ENCODE measurements at places on chromosomes 2 and 18. TPM values are rescaled to one million over a fixed set of nuclear protein-coding genes. Genes with fewer than 3 reads are reported as not detected.

The CFAP221 gene
- polyA plus RNA-seq: not detected

The RFTN2 gene
- polyA plus RNA-seq: 3.6 TPM

The RETSAT gene
- 112 TPM for polyA plus RNA-seq

The FEV gene
- not detected for polyA plus RNA-seq

The FAM161A gene
- polyA plus RNA-seq: 0.46 TPM

The SLC35F5 gene
- 13.8 TPM for polyA plus RNA-seq

The NEUROD1 gene
- 2.3 TPM for polyA plus RNA-seq

GRCh38 chr2:190802129-190802528 is 78.5 kb upstream of the GLS start:
- DNase-seq: no peak

GRCh38 chr2:49988276-49988675 is 834.0 kb upstream of the FSHR start:
- no peak for DNase-seq

DNA sequence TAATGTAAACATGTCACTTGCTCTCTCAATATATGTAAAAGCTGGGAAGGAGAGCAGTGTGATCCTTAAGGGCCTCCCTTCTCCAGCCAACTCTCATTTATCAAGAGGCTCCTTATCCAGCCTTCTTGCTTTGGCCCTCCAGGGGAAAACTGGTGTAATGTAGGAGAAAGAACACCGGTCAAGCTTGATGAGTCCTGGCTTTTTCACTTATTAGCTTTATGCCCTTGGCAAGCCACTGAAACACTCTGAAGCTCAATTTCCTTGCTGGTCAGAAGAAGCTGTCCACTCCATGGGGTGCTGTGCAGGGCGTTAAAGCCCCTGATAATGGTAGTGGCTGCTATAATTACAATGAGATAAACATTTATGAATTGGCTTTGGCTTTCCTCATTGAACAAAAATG is 251.2 kb upstream of the RBBP8 start:
- DNase-seq: no peak

DNA sequence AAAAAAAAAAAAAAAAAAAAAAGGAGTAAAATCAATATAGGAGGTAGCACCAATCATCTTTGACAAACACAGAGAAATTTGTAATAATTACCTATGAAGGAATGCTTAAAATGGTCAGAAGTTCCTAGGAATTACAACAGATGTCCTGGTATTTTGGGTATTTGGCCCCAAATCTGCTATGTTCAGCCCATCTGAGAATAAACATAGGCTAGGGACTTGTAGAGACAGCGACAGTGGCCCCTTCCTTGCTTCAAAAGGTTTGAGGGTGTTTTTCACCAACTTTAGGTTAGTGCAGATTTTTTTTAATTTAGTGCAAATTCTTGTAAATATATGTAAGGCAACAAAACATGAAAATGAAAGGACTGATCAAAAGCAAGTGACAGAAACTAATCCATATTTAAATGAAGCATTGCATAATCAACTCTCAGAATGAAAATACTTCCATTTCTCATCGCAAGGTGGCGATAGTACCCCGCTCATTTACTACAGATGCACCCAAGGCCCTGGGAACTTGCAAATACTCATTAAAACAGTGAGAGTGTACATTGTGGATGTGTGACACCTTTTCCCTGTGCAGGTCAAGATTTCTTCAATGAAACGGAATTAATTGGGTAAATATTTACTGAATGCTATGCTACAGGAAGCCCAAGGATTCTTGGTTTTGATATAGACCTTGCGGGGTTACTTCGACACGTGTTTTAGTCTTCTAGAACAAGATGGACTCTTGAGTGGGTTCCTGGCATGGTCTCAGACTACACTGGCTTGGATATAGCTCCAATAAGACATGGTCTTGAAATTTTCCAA is 44.6 kb downstream of the FAM124B start:
- DNase-seq: no peak

DNA sequence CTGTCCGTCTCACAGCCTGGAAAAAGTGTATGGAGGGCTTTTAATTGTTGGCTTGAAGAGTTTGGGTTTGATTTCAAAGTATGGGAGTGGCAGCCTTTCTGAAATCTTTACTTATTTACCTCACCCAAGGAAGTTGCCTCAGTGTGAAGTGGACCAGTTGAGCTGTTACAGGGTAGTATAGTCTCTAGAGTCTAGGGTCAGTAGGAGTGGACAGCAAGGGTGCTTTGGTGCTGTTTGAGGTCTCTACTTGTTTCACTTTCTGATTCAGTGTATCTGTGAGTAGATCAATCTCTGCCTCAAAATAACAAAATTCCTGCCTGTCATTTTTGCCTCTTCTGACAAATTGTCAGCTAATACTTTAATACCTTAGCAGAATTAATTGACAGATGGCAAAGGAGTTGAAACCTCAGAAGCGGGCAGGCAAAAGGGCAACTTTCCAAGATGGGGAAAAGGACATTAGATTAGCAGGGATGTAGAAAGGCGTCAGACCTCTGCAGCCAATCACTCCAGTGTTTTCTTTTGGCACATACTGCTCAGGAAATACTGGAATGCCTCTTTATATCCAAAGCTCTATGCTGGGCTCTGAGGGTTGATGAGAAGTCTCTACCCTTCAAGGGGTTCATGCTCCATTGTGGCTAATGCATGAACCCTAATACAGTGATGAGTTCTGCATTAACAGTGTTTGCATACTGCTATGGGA is 5.9 kb downstream of the RIOK3 start:
- no peak for DNase-seq

DNA sequence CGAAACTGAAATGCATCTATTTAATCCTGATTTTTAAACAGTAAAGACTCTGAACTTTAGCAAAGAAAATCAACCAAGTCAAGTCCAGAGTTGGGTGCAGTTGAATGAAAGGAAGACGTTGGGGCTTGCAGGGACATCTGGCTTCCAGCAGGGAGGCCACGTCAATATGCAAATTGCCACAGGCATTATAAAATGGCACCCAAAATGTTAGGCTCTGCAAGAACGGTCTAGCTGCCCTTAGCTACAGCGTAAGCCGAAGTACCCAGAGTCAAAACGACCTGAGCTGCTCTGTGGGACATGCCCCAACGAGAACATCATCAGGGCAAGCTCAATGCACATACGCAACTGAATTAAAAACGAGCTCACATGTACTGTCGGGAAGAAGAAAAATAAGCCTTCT is 30.7 kb downstream of the DOCK10 start:
- DNase-seq: no peak

DNA sequence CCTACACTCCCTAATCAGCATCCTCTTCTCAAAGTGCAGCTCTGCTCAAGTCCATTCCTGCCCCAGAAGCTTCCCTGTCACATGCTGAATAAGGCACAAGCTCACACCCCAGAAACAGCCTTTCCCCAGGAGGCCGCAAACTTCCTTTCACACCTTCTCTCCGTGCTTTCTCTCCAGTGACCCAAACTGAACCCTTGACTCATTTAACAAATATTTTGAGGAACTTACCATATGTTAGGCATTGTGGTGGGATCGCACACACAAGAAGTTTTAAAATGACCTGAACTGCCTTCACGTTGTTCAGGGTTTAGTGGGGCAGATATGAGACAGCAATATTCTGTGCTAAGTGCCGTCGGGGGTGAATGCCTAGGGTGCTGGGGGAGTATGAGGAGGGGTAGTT is 161.3 kb downstream of the INSIG2 start:
- DNase-seq: no peak

DNA sequence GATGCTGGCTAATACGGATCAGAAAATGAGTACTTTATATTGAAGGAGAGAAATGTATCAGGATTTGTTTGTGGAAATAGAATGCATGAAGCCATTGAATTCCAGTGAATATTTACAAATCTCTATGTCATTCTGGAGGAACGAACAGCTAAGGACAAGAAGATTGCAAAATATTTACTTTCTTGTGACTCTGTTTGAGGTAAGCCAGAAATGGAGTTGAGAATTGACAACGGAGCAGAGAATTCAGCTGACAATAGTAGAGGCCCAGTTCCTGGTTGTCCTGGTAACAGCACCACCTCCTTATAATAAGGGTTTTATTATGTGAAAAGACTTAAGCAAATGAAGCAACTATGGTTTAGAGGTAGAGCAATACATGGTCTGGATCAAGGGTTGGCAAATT is 349.2 kb downstream of the ADCYAP1 start:
- DNase-seq: no peak

GRCh38 chr2:60472041-60472440 is 81.4 kb downstream of the BCL11A start:
- DNase-seq: no peak

GRCh38 chr2:189024901-189025618 is 50.9 kb downstream of the COL3A1 start:
- no peak for DNase-seq

DNA sequence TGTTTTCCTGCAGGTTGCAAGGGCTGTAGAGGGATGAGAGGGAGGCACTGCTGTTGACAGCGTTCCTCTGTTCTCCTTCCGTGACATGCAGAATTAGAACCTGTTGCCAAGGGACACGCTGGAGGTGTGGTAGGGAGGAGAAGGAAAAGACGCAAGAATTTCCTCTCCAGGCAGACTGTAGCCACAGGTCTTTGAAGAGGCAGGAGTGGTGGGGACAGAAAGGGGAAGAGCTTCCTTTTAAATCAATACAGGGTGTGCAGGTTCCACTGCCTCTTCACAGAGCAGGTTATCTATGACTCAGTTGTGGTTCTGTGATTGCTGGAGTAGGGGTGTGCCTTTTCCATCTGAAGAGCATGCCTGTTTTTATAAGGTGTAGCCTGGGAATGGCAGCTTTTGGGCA is 133.0 kb downstream of the WDSUB1 start:
- no peak for DNase-seq

DNA sequence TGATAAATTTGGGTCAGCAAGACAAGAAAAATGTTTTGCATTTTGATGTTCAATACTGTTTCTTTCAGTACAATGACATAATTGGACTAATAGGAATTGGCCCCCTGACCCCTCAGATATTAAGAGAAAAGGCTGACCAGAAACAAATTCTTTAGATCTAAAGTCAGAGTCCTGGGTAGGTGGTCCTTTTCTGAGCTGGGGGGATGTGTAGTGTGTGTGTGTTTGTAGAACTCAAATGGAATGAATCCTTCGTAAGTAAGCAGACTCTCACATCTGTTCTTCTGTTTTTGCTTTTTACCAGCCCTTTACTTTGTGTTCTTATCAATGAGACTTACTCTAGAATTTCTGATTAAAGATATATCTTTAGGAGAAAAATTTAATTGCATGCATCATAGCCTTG is 327.7 kb downstream of the TGIF1 start:
- no peak for DNase-seq

- no peak for DNase-seq
These were observed 75.9 kb downstream of the INHBB start for GRCh38 chr2:120421830-120422175.

DNA sequence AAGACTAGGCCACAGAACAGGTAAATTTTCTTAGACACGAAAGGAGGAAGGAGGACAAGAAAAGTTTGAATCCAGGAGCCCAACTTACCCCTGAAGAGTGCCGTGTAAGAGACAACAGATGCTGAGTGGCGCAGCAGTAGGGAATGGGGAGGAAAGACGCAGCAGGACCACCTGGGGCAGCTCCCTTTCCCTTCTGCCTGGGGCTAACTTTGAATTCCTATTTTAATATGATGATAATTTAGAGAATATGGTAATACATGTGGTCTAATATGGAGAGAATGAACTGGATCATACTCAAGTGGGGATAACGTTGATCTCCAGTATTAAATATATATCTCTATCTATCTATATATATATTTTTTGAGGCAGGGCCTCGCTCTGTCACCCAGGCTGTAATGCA is 69.3 kb downstream of the CLIP4 start:
- no peak for DNase-seq

GRCh38 chr2:147033044-147033443 is 811.8 kb upstream of the ACVR2A start:
- no peak for DNase-seq

DNA sequence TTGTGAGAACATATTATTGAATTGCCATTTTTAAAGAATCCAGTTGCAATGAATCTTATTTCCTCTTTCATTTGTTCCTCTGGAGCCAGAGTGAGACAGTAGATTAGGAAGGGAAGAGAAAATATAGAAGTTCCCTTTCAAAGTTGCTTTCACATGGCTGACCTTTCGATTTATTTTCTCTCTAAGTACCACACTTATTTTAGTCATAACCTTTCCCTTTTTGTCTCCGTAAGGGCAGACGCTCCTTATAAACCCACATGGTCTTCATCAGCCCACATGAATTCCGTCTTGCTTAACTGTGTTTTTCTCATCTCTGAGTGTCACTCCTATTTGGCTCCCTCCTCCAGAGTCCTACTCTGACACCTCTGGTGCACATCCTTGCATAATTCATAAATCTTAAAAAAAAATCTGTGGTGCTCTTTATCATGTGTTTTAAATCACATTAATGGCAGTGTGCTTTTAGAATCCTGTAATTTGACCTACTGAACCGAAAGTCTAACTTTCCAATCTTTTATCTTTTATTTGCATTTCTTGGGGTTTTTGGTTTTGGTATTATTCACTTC is 38.5 kb upstream of the ZNF396 start:
- no peak for DNase-seq

DNA sequence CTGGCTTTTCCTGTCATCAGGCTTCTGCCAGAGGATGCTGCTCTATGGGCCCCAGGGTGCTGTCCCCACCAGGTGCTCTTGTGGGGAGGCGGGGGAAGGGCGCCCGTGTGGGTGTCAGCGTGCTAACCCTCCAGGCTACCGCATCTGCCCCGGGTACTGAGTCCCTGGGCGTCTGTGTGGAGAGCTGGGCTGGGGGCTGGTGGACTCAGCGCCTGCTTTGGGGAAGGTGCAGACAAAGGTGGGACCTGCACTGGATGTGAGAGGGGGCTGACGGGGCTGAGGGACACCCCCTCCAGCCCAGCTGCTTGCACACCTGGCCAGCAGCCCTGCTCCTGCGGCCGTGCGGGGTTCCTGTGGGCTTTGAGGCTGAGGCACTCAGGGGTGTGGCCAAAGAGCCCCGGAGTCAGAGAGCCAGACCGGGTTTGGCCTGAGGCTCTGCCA is 120.7 kb upstream of the PXDN start:
- no peak for DNase-seq

DNA sequence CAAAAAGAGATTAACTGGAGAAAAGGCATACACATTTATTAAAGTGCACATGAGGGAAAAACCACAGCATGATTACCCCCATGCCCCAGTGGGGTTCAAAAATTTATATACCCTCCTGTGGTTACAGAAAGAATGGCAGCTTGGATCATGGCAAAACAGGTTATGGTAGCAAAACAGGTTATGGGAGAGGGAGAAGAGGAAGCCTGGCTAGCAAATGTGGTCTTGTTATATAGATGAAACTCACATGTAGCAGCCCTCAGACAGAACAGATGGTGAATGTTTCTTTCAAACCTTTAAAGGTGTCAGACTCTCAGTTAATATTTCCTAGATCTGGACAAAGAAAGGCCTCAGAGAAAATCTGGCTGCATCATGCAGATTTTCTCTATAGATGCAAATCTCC is 178.2 kb upstream of the ZC3H15 start:
- no peak for DNase-seq

- no peak for DNase-seq
These were observed 2.2 kb downstream of the LOXL3 start for GRCh38 chr2:74551530-74551929.
